Lower lobe of right lung (tissue), 2 donors: ENCODE measurements at places on chromosomes 3 and 15. TPM values are rescaled to one million over a fixed set of nuclear protein-coding genes. Genes with fewer than 3 reads are reported as not detected.

THRB gene
- 14.6 TPM for total RNA-seq

MED12L gene
- total RNA-seq: 0.44 TPM

CPNE9 gene
- total RNA-seq: 0.44 TPM

GCNT3 gene
- total RNA-seq: 0.68 TPM

ITGA11 gene
- 2.7 TPM for total RNA-seq

IL20RB gene
- total RNA-seq: 1.8 TPM

ACAA1 gene
- 88.3 TPM for total RNA-seq

RTP4 gene
- total RNA-seq: 10.9 TPM

UQCC5 gene
- 16.3 TPM for total RNA-seq

GNAT1 gene
- not detected for total RNA-seq

ZNF502 gene
- 2.3 TPM for total RNA-seq

TMF1 gene
- total RNA-seq: 40.0 TPM
